Fibroblast of gingiva (primary cell): ENCODE measurements at places on chromosomes 1 and 21.

- no peak for DNase-seq
Observed at GRCh38 chr1:218217040-218217439, 68.1 kb upstream of the RRP15 start.

- DNase-seq, result peak; percentile 74
Observed at GRCh38 chr1:100322436-100323211, 29.7 kb upstream of the CDC14A start.

- no peak for DNase-seq
Observed at GRCh38 chr1:54142146-54142900, 10.5 kb downstream of the CDCP2 start.

- DNase-seq, result no peak
Observed at GRCh38 chr1:208717525-208717924, 473.3 kb upstream of the PLXNA2 start.

- no peak for DNase-seq
Observed at GRCh38 chr1:248000169-248000568, 13.3 kb upstream of the OR2L5 start.

- DNase-seq, result no peak
Observed at GRCh38 chr1:27621051-27621920, 13.7 kb downstream of the FGR start.

GRCh38 chr1:30968220-30968971, 59.8 kb upstream of the SDC3 start:
- DNase-seq, result no peak

DNA sequence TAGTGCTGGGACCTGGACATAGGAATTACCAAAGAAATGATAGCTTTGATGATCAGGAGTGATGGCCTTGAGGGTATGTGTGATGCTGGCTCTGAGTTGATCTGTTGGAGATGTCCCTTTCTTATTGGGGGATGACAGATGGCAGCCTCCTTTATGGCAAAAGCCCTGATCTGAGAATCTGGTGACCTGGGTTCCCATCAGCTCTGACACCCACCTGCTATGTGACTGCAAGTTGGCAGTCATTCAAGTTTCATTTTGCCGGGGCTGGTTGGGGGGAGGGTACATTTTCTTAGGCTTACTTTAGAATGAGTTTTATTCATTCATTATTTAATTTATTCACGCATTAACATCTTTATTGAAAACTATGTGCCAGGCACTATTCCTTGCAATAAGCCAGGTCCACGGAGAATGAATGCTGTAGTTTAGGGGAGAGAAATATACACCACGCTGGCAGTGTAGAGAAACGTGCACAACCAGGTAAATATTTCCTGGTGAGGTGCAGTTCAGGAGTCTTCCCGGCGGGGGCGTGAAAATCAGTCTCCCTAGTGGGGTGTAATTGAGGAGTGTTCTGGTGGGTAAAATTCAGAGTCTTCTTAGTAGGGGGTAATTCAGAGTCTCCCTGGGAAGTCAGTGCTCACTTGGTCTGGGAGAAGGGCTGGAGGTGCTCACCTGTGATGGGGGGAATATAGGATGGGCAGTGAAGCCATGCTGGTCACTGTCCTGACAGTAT, 401.3 kb downstream of the CAMTA1 start:
- no peak for DNase-seq
